Thoracic aorta (tissue), 2 donors: ENCODE measurements at places on chromosomes 6 and 20.

DNA sequence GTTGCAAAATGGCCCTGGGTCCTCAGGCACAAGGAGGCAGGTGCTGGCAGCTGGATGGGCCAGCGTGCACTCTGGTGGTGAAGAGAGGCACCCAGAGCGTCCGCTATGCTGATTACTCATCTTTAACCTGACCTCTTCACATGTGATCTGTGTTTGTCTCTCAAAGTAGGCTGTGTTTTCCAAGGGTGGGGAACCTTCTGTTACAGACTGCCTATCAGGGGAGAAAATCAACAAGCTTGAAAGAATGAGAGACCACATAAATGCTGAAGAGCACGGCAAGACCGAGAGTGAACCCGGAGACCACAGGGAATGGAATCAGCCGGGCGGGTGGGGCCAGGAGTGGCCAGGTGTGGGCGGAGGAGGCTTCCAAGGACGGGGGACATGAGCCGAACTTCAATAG lies 16.2 kb downstream of the BNIP5 start:
- no peak for DNase-seq

DNA sequence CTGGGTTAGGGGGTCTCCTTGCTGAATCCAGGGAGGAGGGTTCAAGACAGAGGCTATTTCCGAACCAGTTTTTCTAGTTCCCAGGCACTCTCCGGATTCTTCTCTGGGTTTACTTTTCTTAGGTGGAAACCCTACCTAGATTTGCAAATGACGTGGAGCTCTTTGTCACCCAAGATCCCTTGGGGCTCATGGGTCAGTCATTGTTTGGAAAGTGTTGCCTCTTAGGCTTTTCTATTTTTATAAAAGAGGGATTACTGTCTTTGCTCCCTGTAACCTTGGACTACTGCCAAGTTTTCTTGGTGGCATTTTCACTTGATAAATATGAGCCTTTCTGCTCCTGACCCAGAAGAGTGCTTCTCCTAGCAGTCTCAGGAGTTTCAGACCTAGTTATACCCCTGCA lies 33.6 kb downstream of the FAM209B start:
- no peak for DNase-seq

GRCh38 chr6:63804381-63804956 lies 168.9 kb downstream of the PHF3 start:
- DNase-seq = no peak

DNA sequence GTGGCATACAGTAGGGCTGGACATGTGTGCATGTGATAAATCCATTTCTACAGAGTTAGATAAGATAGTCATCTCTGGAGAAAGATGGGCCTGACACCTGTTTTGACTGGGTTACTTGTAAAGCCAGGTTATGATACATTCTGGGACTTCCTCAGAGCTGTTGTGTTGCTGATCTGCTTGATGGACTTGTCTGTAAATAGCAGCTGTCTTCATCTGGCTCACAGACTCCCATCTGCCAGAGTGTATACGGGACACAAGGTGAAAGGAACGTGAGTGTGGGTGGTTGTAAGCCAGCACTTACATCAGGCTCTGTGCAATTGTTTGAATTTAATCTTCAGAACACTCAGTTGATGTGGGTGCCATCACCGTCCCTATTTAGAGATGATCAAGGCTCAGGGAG lies 49.8 kb downstream of the ZDHHC14 start:
- DNase-seq = no peak

GRCh38 chr6:42338744-42339222 lies 112.9 kb downstream of the TRERF1 start:
- DNase-seq = no peak

DNA sequence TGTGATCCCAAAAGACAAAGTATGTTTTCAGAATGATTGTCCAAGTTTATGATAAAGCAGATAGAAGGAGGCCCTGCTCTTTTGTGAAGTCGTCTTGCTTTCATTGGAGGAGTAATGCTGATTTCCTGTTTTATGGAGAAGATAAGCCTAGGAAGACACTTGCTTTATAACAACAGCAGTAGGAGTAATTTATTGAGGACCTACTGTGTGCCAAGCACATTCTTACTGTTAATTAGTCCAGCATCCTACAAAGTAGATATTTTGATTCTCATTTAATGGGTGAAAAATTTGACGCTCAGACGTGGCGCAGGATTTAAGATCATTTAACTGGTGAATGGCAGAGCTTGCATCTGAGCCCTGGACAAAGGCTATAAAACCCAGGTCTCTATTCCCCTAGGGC lies 87.6 kb downstream of the ZDHHC14 start:
- no peak for DNase-seq

DNA sequence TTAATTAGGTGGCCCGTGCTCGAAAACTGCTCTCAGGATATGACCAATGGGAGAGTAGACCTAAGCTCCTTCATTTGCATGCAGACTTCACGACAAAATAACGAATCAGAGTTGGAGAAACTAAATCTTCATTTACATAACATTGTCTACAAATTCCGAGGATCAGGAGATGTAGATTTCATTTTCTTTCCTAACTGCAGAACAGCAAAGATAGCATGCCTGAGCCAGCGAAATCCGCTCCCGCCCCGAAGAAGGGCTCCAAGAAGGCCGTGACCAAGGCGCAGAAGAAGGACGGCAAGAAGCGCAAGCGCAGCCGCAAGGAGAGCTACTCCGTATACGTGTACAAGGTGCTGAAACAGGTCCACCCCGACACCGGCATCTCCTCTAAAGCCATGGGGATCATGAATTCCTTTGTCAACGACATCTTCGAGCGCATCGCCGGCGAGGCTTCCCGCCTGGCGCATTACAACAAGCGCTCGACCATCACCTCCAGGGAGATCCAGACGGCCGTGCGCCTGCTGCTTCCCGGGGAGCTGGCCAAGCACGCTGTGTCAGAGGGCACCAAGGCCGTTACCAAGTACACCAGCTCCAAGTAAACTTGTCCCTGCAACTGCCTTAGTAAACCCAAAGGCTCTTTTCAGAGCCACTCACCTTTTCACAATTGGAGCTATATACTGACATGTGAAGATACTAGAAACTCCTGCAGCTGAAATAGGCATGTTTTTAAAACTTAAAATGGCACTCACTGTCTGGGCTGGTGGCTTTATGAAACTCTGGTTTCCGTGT lies 96.5 kb downstream of the HFE start:
- no peak for DNase-seq

- no peak for DNase-seq
These were observed 54.9 kb downstream of the LY86 start for GRCh38 chr6:6643398-6643797.
